ENCODE measurements at places on chromosomes 3 and 15. TPM values are rescaled to one million over a fixed set of nuclear protein-coding genes. Genes with fewer than 3 reads are reported as not detected.

Gene SCN11A
- not detected for total RNA-seq

Gene HAUS2
- total RNA-seq: 69.5 TPM

Gene PAK2
- total RNA-seq: 36.1 TPM

Gene TOPBP1
- 84.9 TPM for total RNA-seq

Gene VGLL3
- 8.4 TPM for total RNA-seq

Gene STRC
- total RNA-seq: not detected

Gene TMEM41A
- total RNA-seq: 20.5 TPM

Gene TRPM1
- total RNA-seq: not detected

Gene AGTR1
- not detected for total RNA-seq

Gene SLC24A1
- 1.8 TPM for total RNA-seq

Gene CAMKV
- 0.34 TPM for total RNA-seq

Gene CP
- total RNA-seq: not detected

Gene ZIC4
- 0.17 TPM for total RNA-seq

Gene DNASE1L3
- not detected for total RNA-seq

GRCh38 chr3:39095778-39096177, 11.6 kb downstream of the GORASP1 start:
- no peak for DNase-seq

GRCh38 chr3:198093112-198093679, 133.2 kb downstream of the LMLN start:
- DNase-seq: no peak

DNA sequence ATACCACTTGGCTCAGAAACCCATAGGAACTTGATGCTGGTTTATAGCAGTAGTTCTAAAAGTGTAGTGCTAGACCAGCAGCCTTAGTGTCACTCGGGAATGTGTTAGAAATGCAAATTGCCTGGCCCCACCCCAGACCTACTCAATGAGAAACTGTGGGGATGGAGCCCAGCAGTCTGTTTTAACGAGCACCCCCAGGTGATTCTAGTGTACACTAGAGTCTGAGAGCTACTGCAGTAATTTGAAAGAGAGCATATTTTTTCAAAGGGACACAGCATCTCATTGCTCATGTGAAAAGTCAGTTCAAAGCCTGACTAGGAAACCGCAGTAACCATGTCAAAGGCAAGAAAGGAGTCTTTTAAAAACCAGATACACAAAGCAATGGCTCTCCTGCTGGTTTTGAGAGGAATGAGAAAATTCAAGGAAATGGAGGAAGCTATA, 313.4 kb downstream of the SQOR start:
- no peak for DNase-seq

- no peak for DNase-seq
Measured at GRCh38 chr15:49696433-49696832, 75.6 kb downstream of the DTWD1 start.

DNA sequence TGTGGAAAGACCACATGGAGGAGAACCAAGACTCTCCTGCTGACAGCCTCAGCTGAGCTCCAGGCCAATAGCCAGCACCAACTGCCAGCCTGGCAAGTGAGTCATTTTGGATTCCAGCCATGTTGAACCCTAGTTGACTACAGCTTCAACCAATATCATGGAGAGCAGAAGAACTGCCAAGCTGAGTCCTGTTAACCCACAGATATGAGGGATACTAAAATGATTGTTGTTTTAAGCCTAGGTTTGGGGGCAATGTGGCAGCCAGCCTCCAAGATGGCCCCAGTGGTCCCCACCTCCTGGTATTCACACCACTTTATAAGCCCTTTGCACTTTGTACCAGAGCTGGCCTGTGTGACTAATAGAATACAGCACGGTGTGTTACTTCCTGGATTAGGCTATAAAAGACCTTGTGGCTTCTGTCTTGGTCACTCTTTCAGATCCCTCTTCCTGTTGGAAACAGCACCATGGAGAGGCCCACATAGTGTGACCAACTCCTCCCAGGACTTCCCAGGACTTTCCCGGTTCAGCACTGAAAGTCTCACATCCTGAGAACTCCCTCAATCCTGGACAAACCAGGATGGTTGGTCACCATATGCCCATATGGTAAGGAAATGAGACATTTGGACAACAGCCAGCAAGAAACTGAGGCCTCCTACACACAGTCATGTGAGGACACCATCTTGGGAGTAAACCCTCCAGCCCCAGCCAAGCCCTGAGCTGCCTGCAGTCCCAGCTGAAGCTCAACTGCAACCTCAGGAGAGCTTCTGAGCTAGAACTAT, 32.4 kb upstream of the CDV3 start:
- DNase-seq: peak; percentile 87

- DNase-seq: no peak
Measured at GRCh38 chr3:168475704-168476103, 380.0 kb upstream of the GOLIM4 start.

- no peak for DNase-seq
Measured at GRCh38 chr15:87557881-87558280, 698.7 kb downstream of the NTRK3 start.

GRCh38 chr3:11671648-11672100, 28.0 kb upstream of the VGLL4 start:
- no peak for DNase-seq

DNA sequence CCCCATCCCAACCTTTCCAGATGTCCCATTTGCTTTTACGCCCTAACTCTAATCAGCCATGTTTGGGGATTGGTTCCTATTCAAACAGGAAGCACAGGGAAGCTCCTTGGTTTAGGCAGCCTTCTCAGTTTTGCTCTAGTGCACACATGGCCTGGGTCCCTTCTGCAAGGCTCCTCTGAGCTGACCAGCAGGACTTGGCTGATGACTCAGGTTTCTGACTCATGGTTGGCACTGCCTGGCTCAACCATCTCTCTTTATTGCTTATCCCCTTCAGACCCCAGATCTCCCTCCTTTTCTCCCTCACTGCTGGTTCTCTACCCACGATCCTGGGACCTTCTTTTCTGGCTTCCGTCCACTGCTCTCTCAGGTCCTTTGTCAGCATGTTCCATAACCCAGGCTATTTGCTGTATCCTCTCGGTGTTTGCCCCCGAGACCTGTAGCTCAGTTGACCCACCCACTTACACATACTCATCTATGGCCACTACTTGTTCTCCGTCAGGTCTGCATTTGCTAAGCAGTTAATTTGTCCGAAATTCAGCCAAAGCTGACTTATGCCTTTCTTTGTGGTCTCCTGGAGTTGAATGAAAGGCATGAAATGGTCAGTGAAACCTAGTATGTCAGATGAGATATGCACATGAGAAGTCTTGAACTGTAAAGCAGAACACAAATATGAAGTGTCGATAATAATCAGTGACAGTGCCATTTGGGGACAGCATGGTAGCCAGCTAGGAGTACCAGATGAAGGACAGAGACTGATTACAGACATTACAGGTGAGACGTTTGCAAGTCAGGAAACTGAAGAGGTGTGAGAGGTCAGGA, 323.5 kb upstream of the ROPN1 start:
- DNase-seq: peak; percentile 75

- no peak for DNase-seq
Measured at GRCh38 chr3:70800951-70801350, 488.5 kb upstream of the MDFIC2 start.

- peak; percentile 50 for DNase-seq
Measured at GRCh38 chr15:81023483-81024264, 23.0 kb downstream of the TLNRD1 start.

DNA sequence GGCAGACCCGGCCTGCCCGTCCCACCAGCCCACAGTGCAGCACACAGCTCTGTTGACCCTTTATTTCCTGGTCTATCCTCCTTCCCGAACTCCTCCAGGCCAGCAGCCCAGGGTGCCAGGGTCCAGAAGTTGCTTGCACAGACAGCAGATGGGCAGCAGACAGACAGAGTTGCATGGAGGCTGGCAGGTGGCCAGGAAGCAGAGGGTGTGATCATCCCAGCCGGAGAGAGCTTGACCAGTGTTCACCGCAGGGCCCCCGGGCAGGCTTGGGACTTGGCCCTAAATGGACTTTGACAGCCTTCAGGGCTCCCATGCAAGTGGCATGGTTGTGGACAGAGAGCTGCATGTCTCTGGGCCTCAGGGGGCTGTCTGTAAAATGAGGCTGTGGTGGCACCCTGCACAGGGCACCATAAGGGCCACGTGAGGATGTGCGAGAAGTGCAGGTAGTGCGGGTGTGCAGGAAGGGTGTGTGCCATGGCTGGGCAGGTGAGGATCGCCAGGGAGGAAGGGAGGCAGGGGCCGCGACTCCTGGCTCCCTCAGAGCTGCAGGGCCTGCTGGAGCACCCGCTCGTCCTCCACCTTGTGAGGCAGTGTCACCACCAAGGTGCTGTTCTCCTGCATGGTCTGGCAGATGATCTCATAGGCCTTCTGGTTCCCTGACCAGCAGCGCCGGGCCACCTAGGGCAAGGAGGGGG, 6.3 kb upstream of the ZXDC start:
- no peak for DNase-seq

DNA sequence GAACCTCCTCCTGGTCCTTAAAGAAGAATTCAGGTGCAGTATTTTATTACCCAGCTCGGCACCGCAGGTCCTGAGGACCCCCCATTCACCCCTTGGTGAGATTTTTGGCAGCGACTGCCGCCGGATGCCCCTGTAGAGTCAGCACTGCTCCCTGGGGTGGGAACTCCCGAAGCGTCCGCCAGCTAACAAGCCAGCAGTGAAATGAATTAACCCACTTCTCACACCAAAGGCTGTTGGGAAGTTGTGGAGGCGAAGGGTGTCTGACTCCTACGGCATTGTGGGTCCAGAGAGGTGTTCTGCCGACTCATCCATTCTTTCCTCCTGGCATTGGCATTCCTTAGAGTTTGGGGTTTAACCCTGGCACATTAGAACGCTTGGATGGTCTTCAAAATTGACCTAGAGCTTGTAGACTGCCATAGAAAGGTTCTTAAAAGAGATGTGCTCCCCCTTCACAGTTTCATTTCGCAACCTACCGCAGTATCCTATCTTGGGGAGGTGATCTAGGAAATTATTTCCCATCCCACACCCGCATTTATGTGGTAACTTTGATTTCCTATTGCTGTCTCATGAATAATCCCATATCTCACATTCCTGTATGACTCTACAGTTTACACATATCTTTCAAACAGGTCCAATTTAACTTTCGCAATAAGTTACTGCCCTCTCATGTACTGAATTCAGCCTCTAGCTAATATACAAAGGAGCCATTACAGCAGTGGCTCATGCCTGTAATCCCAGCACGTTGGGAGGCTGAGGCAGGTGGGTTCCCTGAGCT, 879 bp upstream of the EIF5A2 start:
- DNase-seq: peak; percentile 62

GRCh38 chr3:118760585-118761290, 273.9 kb downstream of the IGSF11 start:
- DNase-seq: peak; percentile 10

- DNase-seq: no peak
Measured at GRCh38 chr3:86794361-86795065, 196.4 kb downstream of the VGLL3 start.

- DNase-seq: no peak
Measured at GRCh38 chr3:38600551-38600950, 48.9 kb downstream of the SCN5A start.

GRCh38 chr15:72591361-72591760, 63.1 kb upstream of the GOLGA6B start:
- no peak for DNase-seq

GRCh38 chr3:126417515-126417914, 22.8 kb downstream of the CFAP100 start:
- DNase-seq: no peak

DNA sequence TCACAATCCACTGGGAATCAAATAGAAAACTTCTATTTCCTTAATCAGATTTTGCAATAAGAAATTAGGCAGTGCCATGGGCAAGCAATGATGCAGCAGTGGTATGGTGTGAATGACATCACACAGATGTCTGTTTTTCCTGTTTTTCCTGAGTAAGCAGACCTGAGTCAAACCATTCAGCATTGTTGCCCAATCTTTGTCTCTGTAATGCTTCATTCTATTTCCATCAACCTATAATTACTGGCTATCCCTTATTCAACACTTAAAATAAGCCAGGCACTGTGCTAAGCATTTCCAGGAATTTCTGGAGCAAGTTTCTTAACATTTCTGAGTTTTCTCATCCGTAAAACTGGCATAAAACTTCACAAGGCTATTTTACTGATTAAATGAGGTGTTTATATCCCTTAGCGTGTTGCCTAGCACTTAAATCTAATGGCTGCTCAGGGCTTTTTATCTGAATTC, 11.3 kb upstream of the OXSR1 start:
- no peak for DNase-seq

- no peak for DNase-seq
Measured at GRCh38 chr3:31232055-31233025, 300.4 kb upstream of the STT3B start.

DNA sequence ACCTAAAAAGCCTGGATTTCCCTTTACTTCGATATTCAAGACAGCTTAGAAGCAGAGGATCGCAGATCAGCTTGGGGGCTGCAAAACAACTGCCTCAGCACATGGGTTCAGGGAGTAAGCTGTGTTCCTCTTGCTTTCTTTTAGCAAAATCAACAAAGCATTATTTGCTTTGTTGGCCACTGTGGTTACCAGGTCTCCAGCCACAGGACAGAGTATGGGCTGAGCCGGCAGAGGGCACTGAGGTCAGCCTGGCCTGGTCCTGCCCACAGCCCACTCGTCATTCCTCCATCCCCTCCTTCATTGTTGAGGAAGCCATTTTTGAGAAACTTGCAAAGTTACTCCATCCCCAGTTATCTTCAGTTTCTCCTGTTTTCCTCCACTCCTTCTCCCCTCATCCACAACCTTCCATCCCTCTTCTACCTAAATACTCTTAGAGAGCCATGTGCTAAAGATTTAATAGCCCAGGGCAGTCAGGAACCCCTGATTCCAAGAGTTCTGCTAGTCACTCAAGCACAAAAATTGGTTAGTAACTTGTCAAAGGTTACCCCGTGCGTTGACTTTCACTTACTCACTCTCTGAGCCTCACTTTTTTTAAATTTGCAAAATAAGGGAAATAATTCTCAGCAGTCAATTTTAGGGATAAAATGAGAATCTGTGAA, 60.0 kb upstream of the HES1 start:
- no peak for DNase-seq

- DNase-seq: no peak
Measured at GRCh38 chr15:66911131-66911700, 154.2 kb upstream of the SMAD3 start.

- DNase-seq: no peak
Measured at GRCh38 chr15:74845208-74845568, 2.2 kb upstream of the ULK3 start.

DNA sequence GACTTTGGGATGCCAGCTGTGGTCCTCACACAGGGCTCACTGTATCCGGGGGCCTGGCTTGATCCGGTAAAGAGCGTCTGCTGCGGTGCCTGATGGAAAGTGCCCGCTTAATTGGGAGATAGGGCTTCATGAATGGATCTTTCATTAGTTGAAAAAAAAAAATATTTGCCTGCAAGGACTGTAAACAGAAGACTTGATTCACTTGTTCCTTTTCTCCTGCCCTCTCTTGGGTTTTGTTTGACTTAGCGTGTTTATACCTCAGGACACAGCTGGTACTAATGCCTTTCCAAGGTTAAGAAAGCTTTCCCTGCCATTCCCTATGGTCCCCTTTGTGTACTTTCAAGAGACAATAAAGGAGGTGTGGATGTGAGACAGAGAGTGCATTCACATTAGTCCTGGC, 493.3 kb downstream of the LPP start:
- no peak for DNase-seq
